ENCODE measurements at places on chromosomes 3 and 15.

GRCh38 chr15:94182883-94183282 lies 48.5 kb upstream of the MCTP2 start:
- no peak for DNase-seq

GRCh38 chr3:11120091-11120805 lies 34.0 kb upstream of the HRH1 start:
- DNase-seq, result peak; percentile 27

DNA sequence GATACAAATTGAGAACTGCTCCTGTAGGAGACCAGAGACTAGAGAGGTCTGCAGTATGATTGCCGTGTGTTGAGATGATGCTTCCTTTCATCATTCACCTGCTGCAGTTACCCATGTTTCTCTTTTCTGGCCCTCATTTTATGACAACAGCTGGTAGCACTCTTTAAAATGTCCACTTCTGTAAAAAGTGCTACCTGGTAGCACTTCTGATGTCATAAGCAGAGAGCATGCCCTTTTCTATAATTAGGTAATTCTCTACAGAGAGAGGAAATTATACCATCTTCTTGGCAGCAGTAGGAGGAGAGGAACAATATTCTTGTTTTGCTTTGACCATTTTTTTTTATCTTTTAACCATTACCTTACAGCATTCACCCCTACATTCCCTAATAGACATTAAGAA lies 123.8 kb downstream of the PPM1L start:
- DNase-seq, result no peak

DNA sequence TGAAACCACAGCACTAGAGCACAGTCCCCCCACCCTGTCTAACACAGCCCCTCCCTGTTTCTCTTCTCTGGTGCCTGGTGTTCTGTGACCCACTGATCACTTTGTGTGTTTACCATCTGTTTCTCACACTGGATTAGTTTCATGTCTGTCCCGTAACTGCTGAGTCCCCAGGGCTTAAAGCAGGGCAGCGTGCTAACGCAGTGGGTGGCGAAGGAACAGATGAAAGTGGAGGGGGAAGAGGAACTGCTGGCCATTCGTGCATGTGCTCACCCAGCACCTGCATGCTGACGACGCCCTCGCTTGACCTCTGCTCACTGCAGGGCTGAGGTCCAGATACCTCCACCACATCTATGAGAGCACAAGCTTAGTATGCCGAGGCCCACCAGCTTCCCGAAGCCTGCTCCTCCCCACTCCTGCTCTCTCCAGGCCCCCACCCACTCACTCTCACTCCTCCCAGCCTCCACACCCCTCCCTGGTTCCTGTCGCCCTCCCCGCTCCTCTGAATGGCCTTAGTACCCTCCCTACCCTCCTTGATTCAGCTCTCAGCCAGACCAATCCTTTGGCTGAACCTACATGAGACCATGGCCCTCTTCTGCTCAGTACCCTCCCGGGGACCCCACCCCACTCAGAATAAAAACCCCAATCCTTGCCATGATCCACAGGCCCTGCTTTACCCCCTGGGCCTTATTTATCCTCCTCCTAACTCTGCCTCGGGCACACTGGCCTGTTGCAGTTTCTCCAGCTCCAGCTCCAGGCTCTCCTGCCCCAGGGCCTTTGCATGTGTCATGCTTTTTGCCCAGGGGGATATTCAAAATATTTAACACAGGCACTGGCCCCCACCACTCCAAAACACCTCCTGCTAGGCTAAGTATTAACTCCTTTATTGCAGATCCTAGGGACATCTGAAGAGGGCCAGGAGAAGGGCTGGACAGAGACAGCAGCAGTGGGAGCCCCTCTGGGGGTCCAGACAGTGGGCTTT lies 15.1 kb upstream of the IQSEC1 start:
- no peak for DNase-seq

DNA sequence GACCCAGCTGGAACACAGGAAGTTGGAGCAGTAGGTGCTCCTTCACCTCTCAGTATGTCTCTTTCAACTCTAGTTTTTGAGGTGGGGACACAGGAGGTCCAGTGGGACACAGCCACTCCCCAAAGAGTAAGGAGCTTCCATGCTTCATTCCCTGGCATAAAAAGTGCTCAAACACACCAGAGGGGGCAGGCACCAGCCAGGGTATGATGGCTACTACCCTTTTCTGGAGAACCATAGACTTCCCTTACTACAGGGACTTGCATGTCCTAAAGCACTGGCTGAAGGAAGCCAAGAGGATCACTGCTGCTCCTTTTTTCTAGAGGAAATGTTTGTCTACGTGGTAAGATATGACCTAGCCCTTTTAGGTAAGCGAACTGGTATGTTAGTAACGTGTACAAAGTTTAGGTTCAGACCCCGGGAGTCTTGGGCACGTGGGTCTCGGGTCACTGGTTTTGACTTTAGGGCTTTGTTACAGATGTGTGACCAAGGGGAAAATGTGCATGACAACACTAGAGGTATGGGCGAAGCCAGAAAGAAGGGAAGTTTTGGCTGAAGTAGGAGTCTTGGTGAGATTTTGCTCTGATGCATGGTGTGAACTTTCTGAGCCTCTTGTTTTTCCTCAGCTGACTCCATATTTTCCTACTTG lies 11.9 kb downstream of the IL17RB start:
- DNase-seq, result no peak

DNA sequence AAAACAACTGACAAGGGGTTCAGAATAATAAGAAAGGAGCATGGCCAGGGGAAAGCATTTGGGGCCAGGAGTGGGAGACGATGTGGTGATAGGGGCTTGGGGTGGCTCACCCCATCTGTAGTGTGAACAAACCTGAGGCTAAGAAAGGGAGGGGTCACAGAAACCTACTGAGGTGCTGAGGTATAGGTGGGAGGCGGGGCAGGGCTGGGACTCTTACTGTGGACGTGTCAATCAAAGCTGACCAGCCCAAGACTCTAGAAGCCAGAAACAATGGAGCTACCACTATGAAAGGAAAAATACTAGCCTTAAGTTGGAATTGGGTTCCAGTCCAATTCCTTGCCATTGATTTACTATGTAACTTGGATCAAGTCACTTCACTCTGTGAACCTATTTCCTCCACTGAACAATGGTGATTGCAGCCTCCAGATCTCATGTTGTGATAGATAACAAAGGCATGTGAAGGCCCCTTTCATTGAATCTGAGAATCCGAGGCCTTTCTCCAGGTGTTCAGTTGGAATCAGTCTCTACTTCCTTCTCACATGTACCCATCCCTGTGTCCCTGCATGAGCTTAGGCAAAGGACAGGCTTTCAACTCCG lies 260.9 kb upstream of the HES1 start:
- DNase-seq, result no peak

DNA sequence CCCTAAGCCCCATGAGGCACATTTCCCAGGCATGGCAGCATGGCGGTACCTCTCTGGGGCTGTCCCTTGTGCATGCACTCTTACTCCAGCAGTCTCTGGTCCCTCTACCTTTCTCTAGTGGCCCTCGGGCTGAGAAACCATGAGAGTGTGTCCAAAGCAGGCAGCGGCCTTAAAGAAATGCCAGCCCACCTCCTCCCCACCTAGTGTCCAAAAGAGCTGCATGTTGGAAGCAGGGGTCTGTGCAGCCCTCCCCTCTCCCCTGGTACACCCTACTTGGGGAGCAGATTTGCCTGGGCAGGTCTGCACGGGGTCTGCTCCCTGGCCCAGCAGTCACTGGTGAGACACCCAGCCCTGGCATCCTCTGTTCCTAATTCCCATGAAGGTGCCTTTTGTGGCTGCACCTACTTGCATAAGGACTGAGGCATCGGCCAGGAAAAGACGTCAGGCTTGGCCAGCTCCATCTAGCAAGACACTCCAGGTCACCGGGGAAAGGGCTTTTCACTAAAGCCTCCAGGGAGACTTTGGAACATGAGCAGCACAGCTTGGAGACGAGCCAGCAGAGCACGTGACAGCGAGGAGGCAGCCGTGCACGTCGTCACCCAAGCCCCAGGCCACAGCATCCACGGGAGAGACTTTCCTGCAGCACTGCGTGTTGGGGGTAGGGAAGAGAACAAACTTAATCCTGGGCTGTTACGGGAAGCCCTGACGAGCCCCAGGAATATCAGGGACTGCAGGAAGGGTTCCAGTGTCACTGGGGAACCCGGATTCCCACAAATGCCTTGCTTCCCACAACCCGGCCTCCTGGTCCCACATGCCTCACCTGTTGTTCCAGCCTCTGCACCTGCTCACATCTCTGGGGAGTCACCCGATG lies 38.8 kb downstream of the TM2D3 start:
- DNase-seq, result peak; percentile 54

GRCh38 chr3:150748684-150749047 lies 14.3 kb downstream of the SIAH2 start:
- DNase-seq, result no peak

DNA sequence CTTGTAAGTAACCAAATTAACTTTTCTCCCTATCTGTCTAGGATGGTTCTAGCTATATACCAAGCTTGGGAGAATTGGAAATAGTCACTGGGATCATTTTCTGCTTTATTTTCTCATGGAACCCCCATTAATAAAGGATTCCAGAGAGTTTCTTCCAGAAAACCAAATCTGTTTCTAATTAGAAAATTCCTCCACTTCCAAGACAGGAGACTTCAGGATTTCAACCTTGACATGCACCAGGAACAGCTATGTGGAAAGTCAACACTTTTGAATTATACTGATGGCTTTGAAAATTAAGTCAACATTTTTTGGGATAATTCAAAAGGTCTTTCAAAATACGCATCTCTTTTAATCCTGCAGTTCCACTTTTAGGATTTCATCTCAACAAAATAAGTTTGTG lies 138.3 kb downstream of the MEX3B start:
- peak; percentile 55 for DNase-seq

GRCh38 chr15:96700555-96700954 lies 370.1 kb downstream of the NR2F2 start:
- no peak for DNase-seq

DNA sequence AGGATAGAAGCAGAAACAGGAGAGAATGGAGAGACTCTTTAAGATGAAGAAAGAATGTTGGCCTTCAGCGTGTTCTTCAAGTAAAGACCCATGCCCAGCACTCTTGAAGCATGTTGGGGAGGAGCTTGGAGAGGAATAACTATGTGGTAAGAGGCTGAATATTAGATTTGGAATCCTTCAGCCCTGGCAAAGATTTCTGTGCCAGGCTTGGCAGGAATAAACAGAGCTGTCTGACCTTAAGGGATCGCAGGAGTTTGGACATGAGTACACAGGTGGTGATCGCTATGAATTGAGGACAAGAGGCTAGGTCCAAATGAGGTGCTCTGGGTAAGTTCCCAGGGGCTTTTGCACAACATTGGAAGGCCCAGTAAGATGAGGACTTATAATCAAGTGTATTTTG lies 132.6 kb upstream of the TBL1XR1 start:
- DNase-seq, result no peak

DNA sequence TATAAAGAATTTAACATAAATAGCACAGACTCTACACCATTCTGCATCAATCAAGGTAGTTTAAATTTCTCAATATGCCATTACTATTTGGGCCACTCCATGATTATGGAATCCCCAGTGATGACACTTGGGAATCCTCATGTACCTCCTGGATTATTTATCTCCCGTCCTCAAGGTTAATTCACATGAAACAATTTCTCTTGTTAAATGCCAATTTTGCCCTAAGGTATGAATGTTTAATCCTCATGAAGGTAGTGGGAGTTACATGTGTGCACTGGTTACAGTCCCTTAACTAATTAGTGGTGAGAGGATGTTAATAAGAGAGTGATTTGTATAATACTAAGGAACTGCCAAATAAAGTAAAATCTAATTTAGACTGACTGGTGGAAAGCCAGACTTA lies 372.3 kb upstream of the MDFIC2 start:
- no peak for DNase-seq

DNA sequence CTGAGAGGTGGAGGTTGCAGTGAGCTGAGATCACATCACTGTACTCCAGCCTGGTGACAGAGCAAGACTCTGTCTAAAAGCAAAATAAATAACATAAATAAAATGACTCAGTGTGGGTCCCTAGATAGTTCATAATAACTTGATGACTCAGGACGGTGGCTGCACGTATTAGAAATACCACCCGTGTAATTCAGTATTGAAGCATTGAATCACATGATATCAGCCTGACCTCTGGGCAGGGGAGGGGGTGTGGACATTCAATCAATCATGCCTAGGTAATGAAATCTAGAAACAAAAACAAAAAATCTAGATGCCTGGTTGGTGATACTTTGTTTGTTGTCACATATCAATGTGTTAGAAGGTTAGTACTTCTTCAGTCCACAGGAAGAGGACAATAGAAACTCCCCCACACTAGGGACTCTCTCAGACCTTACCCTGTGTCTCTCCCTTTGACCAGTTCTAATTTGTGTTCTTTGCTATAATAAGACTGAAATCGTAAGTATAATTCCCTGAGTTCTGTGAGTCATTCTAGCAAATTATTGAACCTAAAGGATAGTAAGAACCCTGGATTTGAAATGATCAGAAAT lies 177.3 kb downstream of the GAP43 start:
- peak; percentile 81 for DNase-seq

GRCh38 chr3:177490626-177491025 lies 293.3 kb upstream of the TBL1XR1 start:
- DNase-seq, result no peak

GRCh38 chr3:12724794-12725193 lies 34.3 kb downstream of the TMEM40 start:
- no peak for DNase-seq

DNA sequence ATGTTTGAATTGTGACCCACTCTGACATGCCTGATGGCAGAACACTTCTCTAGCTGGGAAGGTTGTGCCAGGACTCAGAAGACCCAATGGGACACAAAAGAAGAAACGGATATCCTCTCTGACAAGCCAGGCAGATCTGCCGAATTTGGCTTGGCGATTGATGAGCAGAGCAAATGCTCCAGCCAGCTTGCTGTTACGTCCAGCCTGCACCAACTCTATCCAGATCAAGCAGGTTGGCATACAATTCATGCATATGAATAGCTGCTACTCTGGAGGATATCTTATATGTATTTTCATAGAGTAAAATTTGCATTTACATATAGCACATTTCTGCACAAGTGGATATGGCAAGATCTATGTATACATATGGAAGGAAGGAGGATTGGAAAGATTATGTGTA lies 102.8 kb downstream of the PEX5L start:
- DNase-seq, result no peak

DNA sequence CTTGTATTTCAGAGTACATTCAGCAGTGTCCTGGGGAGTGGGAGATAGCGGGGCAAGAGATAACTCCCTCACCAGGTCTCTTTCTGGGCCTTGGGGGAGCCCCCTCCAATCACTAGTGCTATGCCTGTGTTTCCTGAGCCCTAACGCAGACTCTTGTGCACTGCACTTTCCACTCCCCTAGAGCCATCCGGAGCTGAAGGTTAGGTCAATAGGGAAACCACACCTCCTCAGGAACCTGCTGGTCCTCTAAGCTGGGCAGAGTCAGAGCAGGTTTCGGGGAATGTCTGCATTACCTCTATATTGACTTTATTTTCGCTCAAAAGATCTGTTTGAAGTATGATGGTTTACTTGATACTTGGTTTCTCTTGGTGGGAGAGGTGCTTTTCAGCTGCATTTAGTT lies 617.0 kb upstream of the ROBO1 start:
- no peak for DNase-seq

GRCh38 chr15:59646277-59646676 lies 11.0 kb downstream of the GTF2A2 start:
- DNase-seq, result no peak

DNA sequence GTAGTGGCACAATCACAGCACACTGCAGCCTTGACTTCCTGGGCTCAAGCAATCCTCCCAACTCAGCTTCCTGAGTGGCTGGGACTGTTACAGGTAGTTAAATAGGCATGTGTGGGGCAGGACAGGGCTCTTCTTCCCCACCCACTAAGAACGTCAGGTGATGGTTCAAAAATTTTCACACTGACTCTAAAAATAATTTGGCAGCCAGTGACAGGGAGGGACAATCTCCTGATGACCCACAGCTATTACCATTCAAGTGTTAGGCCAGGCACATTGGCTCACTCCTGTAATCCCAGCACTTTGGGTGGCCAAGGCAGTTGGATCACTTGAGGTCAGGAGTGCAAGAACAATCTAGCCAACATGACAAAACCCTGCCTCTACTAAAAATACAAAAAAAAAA lies 12.2 kb upstream of the TRMT10C start:
- DNase-seq, result no peak

All from fibroblast of skin of scalp (primary cell).